ENCODE measurements at places on chromosomes 5 and 9. TPM values are rescaled to one million over a fixed set of nuclear protein-coding genes. Genes with fewer than 3 reads are reported as not detected.

Gene PCDHGB5
- total RNA-seq = 7.0 TPM

Gene NOXA1
- total RNA-seq = 1.4 TPM

Gene MRNIP
- 29.3 TPM for total RNA-seq

Gene PANK3
- 32.4 TPM for total RNA-seq

Gene EQTN
- total RNA-seq = not detected

Gene SNCB
- not detected for total RNA-seq

Gene TICAM2
- total RNA-seq = 2.4 TPM

Gene IL7R
- 18.4 TPM for total RNA-seq

Gene HEXB
- total RNA-seq = 462 TPM

Gene CWC27
- 13.4 TPM for total RNA-seq

Gene IL4
- total RNA-seq = not detected

Gene ZFR
- total RNA-seq = 64.6 TPM

Gene DAPK1
- 29.5 TPM for total RNA-seq

Gene PCDHA1
- not detected for total RNA-seq

Gene FOXD1
- total RNA-seq = not detected
